ENCODE measurements at places on chromosomes 2 and 18.

DNA sequence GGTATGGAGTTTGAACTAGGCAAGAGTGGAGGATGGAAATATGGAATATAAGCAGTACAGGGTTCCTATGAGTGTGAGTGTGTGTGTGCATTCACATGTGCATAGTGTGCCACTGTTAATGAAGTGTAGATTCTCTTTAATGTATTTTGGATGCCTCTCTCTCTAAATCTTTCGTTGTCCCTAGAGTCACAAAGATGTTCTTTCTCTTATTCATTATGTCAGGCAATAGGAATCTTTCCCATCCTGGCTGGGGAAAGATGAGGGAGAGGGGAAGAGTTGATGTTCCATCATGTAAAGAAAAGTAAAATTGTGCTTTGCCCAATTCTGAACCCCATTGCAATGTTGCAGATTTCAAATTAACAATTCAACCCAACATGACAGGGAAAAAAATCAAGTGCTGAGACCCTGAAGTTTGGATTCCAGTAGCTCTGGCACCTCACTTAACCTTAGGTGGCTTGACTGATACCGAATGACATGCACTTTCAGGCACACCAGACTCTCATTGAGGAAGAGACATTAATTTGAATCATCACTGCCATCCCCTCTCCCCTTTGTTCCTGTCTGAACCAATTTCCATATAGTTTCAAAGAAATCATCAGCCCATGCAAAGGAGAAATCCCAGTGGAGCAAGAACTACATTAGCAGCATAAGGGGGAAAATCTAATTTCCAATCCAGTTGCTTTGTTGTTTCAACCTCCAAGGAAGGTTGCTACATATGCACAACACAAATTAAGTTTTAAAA, 28.0 kb downstream of the KLF7 start:
- no peak for DNase-seq

GRCh38 chr18:33751613-33752221, 173.7 kb downstream of the ASXL3 start:
- no peak for DNase-seq

- no peak for DNase-seq
These were observed 19.2 kb upstream of the GRP start for GRCh38 chr18:59200787-59201186.

GRCh38 chr18:25235401-25236042, 116.4 kb downstream of the ZNF521 start:
- no peak for DNase-seq

DNA sequence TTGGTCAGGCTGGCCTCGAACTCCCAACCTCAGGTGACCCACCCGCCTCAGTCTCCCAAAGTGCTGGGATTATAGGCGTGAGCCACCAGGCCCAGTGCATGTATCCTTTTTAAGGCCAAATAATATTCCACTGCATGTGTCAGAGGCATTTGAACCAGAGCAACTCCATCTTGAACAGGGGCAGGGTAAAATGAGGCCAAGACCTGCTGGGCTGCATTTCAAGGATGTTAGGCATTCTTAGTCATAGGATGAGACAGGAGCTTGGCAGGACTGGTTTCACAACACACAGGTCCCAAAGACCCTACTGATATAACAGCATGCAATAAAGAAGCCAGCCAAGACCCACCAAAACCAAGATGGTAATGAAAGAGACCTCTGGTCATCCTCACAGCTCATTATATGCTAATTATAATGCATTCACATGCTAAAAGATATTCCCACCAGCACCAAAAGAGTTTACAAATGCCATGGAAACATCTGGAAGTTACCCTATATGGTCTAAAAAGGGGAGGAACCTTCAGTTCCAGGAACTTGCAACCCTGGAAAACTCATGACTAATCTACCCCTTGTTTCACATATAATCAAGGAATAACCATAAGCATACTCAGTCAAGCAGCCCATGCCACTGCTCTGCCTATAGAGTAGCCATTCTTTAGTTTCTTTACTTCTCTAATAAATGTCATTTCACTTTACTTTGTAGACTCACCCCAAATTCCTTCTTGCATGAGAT, 204.6 kb downstream of the RAB3GAP1 start:
- DNase-seq, result no peak

DNA sequence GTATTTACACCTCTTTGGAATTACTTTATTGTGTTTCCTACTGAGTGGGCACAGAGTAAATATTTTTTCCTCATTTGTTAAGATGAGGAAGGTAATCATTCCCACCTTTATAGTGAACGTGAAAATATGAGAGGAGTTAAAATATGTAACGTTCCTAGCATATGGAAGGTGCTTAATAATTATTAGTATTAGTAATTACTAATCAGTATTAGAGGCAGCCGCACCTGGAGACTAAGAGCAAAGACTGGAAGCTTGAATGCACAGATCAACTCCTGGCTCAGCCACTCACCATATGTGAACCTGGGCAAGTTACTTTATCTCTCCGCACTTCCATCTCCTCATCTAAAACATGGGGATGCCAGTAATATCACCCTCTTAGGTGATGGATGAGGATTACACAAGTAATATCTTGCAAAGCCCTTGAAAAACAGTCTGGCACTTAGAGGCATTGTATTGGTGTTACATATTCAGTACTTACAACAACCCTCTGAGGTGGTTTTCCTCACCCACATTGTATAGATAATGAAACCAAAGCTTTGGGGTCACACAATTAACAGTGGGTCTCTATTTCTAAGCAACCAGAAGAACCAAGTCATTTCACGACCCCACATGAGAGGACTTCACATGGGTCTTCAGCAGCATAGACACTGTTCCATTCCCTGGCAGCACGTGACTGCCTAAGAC, 100.3 kb upstream of the KCTD1 start:
- no peak for DNase-seq

- no peak for DNase-seq
These were observed 50.2 kb upstream of the FHL2 start for GRCh38 chr2:105449076-105449475.

DNA sequence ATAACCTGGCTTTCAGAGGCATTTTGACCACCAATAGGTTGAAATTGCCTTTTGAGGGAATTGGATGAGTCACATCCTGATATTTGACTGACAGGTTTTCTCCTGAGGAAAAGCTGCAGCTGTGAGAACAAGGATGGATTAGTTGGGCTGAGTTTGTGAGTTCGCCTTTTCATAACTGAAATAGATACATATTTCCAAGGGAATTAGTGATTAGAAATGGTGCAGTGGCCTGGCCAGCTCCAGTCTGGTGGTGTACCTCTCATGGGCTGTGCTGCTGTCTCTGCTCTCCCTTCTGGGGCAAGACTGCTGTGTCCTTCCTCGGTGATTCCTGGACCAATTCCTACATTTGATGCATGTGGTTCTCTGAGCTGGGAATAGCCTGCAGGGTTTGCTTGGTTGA, 341.3 kb downstream of the TSN start:
- no peak for DNase-seq

DNA sequence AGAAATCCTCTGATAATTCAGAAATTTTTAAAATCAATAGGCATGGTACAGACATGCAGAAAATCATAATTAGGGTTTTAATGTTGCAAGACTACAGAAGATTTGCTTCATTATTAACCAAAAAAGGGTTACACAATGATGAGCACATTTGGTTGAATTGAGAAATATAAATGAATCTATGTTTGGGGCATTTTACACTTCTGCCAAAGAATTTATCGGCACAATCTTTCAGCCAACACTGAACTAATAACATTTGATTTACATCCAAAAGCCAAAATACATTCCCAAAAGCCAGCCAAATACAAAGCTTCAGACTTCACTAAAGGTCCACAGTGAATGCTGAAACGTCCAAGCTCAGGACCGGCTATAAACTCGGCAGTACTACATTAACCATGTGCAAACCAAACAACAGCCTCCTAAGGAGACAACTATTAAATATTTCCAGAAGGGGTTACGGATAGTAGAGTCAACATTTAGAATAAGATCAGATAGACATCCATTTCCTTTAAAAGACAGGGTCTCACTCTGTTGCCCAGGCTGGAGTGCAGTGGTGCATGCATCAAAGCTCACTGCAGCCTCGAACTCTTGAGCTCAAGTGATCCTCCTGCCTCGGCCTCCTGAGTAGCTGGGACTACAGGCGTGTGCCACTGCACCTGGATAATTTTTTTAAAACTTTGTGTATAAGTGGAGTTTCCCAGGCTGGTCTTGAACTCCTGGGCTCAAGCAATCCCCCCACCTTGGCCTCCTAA, 29.4 kb downstream of the SPRED2 start:
- no peak for DNase-seq

- DNase-seq, result no peak
These were observed 39.1 kb downstream of the PGAP1 start for GRCh38 chr2:196887431-196887830.

DNA sequence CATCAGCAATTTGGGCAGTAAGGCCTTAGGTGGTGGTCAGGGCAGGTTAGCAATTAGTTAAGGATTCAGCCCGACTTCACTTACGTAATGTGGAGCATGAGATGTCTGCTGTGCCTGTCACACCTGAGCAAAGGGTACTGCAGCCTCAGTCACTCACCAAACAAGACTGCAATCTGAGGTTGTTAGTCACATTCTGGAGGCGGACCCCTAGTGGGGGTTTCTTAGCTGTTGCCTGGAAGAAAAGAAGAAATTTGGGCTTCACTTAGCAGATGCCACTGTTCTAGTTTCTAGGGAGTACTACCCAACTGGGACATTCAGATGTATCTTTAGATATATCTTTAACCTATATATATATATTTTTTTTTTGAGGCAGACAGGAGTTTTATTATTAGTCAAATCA, 529.9 kb downstream of the SLC4A3 start:
- DNase-seq, result no peak

DNA sequence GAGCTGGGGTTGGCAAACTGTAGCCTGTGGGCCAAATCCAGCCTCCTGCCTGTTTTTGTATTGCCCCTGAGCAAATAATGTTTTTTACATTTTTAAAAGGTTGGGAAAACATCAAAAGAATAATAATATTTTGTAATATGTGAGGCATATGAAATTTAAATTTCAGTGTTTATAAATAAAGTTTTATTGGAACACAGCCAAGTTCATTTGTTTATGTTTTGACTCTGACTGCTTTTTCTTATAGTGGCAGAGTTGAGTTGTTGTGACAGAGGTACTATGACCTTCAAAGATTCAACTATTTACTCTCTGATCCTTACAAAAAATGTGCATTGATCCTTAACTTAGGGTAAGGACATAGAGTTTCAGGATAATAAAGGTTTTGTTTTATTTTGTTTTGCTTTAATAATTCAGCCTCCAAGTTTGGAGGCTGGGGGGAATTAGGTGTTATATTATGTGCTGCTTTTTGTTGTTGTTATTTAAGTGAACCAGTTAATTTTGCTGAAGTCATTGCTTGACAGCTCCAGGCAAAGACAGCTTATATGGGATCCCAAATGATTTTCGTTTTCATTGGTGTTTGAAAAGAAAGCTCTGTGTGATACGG, 24.5 kb downstream of the SETBP1 start:
- DNase-seq, result no peak

- no peak for DNase-seq
These were observed 399.1 kb downstream of the PLCL1 start for GRCh38 chr2:198203336-198204069.

DNA sequence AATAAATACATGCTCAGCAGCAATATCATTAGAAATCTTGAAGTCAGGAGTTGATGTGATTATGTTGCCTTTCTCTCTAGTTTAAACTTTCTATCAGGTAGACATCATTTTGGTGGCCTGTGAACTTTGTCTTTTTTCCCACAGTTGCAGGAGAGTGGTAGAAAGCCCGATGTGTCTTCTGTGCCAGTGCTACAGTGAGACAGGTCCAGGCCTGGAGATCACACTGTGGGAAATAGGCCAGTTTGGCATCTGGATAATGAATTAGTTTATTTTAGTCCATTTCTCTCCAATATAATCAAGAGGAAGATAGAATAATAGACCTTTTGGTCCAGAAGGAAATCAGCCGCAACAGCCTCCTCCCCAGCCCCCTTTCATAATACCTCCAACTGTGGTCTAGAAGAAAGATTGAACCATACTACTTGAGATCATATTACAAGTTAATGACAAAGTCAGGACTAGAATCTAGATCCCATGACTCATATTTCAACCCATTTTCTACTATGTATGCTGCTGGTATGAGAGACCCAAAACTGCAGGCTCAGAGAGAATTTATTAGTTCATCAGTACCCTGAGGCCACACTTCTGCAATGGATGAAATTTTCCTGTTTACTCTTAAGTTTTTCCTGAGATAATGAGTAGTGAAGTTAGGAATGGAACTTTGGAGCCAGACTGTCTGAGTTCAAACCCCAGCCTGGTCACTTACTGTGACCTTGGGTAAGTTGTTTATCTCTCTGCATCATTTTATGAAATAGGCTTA, 20.6 kb downstream of the KCMF1 start:
- DNase-seq, result no peak

DNA sequence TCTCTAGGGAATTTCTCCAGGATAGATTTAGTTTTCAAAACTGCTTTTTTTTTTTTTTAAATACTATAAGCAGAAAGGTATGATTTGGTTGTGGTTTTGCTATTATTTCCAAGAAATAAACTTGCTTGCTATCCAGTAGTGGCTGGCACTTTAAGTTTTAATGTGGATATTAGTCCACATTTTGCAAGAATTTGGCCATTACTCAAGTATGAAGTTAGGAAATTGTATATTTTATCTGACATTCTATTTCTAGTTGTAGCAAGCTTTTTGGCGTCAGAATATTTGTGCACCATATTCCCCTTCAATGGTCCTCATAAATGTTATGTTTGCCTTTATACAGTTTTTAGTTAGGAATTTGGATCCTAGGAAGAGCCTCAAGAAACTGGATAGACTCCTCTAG, 226.3 kb downstream of the ZNF521 start:
- no peak for DNase-seq

DNA sequence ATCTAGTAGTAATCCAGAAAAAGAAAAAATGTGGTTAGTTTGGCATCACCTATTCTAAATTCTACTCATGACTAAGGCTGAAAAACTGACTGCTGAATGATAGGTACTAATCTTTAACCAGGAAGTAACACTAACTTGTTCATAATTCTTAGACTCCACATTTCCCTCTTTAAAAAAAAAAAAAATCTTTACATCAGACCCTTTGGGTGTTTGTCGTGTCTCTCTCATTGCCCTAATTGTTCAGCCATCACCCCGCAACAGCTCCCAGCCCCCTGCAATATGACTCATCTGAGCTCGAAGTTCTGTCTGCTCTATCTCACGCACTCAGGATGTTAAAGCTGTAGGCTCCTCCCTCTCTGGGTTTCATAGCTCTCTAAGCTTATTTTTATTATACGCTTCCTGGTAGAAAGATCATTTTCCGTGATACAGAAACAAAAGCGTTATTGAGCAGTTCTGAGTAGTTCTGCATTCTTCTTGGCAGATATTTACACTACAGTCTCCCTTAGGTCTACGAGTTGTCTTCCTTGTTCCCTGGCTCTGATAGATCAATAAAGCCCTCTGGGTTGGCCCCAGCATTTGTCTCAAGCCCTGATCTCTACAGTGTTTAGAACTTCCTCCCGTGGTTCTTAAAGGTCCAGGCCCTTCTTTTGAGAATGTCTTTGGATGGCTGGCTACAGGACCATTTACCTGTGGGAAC, 95.6 kb downstream of the TNFRSF11A start:
- peak; percentile 54 for DNase-seq
